ENCODE measurements at places on chromosomes 12 and 14.
A peak's percentile ranks its signal among the peaks of the same experiment; 100 is the strongest.

GRCh38 chr12:75722714-75723200 lies 211.3 kb upstream of the KRR1 start:
- peak; percentile 13 for DNase-seq

DNA sequence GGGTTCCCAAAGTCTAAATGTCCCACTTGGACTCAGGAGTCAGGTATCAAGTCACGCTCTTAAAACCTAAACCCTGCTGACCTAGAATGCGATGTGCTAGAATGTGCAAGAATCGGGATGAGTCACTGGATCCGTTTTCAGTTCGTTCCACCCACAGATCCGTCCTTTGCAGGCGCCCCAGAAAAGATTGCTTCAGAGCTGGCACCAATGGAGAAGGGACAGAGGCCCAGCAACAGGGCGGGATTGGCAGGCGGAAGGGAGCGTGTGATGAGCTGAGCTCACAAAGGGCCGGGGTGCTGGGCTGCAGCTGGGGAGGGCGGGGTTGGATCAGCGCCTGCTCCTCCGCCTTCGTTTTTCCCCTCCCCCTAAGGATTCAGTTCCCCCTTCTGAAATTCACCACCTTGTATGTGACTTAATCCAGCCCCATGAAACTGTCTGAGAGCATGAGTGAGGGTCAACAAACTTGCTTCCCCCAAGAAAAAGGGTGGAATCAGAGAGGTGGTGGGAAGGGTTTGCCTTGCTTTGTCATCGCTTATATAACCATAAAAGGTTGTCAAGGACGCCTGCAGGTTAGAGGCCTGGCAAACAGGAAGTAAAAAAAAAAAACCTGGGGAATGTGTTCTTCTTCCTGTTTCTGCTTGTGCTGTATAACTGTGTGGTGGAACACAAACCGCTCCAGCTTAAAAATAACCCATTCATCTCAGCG lies 2.8 kb upstream of the UBC start:
- peak; percentile 77 for DNase-seq

- no peak for DNase-seq
These were observed 24.3 kb downstream of the UBR7 start for GRCh38 chr14:93231129-93231979.

GRCh38 chr12:68530965-68531364 lies 79.7 kb upstream of the RAP1B start:
- no peak for DNase-seq

DNA sequence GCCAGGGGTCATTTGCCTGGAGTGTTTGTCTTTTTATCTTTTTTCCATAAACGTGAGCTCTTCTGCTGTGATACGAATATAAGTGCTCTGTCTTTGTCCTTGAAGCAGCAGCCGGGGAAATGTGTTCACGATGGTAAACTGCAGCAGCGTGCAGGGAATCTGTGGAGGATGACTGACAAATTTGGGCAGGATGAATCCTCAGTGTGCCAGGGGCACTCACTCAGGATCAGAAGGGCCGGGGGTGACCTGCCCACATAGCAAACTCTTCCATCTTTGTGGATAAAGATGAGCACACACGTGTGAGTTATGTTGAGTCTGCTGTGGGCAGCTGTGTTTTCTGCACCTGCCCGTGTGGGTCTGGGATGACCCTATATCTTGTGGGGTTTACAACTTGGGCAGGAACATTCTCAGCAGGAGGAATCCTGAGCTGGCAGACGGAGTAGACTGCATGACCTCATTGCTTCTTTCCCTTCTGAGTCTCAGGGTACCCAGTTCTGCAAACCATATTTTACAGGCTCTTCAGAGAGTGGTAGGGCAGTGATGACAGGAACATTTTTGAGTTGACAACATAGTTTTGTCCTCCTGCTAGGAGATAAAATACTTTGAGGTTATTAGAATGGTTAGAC lies 711 bp downstream of the ANO4 start:
- DNase-seq: no peak

- DNase-seq: no peak
These were observed 26.7 kb upstream of the BLTP3B start for GRCh38 chr12:100169345-100169744.

DNA sequence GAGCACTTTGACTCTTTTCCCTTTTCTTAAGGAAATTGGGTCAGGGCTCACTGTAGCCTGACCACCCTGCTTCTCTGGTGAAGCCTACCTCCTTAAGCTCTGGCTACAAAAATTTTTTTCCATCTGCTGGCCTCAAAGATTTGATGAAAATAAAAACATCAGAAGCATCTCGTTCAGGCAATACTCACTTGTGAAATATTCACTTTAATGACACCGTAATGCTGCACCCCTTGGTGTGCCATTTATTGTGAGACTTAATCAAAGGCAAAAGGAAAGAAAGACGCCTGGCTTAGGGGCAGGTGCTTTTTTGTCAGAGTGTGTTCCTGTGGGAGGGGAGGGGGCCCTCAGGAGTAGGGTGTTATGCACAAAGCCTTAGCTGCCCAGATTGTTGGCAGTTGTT lies 155.0 kb upstream of the TMPO start:
- no peak for DNase-seq

DNA sequence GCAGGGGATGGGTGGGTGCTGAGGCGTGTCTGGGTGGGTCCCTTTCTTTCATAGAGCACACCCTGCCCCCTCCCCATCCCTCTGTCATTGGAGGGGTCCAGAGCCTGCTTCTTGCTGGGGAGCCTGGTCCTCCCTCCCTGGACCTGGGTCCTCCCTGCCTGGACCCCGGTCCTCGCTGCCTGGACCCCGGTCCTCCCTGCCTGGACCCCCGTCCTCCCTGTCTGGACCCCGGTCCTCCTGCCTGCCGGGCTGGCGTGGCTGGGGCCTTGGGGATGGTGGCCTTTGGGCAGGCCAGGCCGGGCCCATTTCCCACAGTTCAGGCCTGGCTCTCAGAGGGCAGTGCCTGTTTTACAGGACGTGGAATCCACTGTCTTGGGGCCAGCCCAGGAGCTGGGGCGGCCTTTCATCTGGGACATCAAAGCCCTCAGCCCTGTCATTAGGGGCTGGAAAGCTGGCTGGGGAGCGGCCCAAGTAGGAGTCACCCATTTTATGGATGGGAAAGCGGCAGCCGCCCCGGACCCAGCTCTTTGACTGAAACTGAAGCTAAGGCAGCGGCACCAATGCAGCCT lies 44.6 kb downstream of the KIF26A start:
- no peak for DNase-seq

DNA sequence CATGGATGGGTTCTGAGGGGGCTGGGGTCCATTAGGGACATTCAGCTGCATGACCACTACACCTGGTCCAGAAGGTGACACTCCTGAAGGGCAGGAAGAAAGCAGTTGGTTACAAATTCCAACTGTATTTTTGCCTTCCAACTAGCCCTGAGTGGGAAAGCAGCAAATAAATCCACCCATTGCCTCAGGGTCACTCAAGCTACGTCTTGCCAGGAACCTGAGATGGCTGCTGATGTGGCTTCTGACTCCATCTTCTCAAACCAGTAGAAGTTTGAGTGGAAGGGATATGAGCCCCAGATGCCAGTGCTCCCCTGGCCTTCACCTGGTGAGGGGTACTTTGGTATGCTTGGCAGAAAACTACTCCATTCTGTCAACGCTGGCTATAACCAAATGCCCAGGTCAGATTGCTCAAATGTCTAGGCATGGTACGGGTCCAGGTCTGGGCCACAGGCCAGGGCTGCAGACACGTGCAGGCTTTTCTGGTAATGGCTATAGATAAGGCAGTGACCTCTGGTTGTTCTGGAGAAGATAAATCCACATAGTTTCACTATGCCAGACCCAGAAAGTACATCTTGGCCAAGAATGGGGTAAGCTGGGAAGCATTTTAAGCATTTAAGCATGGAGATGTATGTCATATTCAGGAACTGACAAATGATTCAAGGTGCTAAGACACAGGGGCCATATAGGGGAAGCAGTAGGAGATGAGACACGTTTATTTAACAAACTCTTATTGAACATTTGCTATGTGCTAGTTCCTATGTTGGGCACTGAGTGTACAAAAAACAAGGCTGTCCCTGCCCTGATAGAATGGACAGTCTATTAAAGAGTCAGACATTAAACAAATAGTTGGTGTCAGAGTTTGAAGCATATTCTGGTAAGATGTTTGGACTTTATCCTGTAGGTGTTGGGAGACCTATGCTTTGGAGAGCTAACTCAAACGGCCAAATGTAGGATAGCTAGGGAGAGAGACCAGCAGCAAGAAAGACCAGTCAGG lies 8.3 kb upstream of the STAC3 start:
- no peak for DNase-seq

- DNase-seq: no peak
These were observed 36.7 kb upstream of the GPATCH2L start for GRCh38 chr14:76115010-76115422.

DNA sequence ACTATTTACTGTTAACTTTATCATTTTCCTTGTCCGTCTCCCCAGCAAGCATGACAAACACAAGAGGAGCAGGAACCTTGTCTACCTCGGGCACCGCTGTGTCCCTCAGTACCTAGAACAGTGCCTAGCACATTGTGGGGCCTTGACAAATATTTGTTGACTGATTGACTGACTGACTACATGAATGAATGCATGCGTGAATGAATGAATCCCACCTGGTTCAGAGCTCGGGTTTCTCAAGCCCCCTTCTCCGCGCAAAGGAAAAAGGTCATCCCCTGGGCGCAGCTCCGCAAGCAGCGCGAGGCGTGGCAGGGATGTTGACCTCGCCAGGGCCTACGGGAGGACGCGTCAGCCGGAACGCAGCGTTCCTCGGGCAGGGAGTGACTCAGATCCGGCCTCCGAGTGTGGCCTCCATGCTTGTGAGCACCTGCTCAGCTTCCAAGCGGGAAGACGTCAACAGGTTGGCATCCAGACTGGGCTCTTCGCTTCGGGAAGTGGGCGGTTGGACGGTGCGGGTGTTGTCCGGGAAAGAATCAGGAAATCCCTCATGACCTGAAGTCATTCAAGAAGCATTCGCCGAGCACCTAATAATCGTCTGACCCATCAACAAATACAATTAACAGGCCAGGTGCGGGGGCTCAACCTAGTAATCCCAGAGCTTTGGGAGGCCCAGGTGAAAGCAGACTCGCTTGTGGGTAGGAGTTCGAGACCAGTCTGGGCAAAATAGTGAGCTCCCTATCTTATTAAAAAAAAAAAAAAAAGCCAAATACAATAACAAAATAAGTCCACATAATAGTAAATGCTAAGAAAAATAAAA lies 13.9 kb upstream of the UBC start:
- no peak for DNase-seq

GRCh38 chr12:25843976-25844375 lies 114.5 kb upstream of the RASSF8 start:
- DNase-seq: no peak

DNA sequence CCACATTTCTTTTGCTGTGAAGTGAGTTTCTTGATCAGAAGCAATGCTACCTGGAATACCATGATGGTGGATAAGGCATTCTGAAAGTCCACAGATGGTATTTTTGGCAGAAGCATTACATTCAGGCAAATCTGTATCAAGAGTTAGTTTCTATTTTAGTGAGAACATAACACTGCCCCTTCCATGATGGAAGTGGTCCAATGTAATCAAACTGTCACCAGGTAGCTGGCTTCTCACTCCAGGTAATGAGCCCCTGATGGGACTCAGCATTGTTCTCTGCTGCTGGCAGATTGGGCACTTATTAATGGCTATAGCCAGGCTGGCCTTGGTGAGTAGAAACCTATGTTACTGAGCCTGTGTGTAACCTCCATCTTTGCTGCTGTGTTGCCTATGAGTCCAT lies 80.7 kb downstream of the KCNA5 start:
- no peak for DNase-seq

DNA sequence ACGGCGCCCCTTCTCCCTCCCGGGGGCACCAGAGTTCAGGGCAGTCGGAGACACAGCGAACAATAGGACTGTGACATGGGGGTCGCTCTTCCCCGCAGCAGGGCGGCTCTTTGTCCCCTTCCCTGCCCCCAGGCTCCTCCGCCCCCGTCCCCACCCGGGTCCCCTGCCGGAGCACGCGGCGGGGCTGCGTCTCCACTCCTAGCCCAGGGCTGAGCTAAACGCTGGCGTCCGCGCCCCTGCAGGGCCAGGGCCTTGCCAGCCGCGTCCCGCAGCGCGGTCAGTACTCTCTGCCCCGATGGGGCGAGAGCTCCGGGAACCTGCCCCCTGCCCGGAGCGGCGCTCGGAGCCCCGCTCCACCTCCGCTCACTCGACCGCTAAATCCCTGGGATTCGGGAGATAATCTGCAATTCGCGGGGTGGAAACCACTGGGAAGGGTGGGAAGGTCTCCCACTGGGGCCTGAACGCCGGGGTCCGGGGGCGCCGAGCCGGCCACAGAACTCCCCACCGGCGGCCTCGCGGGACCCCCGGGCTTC lies 825 bp upstream of the CCDC85C start:
- DNase-seq: no peak

GRCh38 chr12:94169495-94169894 lies 21.1 kb downstream of the PLXNC1 start:
- DNase-seq: no peak
